ENCODE measurements at places on chromosomes 1 and 21. TPM values are rescaled to one million over a fixed set of nuclear protein-coding genes. Genes with fewer than 3 reads are reported as not detected.

OR2T2 gene
- total RNA-seq: not detected

- DNase-seq: no peak
These were observed 68.4 kb upstream of the TLR5 start for GRCh38 chr1:223211323-223211985.

NTRK1 gene
- 1.3 TPM for total RNA-seq

DNA sequence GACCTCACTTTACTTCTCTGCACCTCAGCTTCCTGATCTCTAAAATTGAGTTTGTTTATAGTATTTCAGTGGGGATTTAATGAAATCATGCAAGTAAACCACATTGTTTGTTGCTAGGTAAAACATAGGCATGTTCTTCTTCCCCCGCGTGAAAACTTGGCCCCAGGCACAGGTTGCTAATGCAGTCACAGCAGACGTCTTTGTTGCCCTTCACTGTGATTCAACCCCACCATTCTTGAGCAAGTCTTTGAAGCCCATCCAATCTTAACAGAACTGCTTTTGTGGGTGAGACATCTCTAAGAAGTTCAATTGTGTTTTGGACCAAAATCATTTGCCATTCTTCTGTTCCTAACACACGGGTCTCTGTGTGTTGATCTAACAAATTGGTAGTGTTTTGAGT lies 185.5 kb downstream of the ZNF281 start:
- DNase-seq: no peak

DNA sequence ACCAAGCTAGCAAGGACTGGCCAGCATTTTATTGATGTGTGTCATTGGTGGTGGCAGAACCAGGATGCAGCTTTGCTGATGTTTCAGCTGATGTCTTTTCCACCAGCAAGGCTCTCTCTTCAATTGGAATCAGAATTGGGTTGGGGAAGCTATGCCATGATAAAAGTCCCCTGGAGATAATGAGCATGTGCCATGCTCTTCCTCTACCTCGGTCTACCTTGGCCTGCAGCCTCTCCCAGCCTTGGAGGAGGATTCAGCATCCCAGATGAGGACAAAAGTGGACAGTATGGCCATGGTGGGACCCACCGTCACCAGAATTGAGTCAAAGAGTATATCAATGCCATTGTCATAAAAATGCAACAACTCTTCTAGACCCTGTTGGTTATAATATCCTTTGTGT lies 8.6 kb downstream of the AVPR1B start:
- DNase-seq: no peak

DNA sequence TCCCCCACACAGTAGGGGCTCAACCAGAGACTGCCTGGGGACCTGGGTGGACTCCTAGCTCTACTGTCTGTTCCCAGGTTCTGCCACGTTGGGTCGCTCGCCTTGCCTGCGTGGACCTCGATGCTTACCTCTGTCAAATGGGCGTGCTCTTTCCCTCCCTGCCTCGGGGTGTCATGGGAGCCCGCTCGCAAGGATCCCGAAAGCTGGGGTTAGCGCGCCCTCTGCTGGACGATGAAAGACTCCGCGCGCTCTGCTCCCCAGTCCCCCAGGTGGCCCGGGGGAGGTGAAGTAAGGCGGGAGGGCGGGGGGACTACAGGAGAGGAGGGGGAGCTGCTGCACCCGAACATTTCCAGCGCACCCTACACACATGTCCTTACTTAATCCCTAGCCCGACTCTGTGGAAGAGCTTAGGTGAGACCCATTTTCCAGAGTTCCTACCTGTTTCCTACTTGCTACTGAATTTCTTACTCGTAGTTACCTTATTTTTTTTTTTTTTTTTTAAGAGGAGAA lies 2.3 kb upstream of the BSND start:
- DNase-seq: peak; percentile 55

RHEX gene
- total RNA-seq: not detected

GRCh38 chr1:213647864-213648650 lies 339.7 kb upstream of the PROX1 start:
- no peak for DNase-seq

SLC5A3 gene
- total RNA-seq: 9.2 TPM

Data from HT1080 (cell line).